ENCODE measurements at places on chromosomes 1 and 21. TPM values are rescaled to one million over a fixed set of nuclear protein-coding genes. Genes with fewer than 3 reads are reported as not detected.

Gene TRIM46
- 3.4 TPM for total RNA-seq

Gene LCE1A
- total RNA-seq: not detected

Gene CDA
- total RNA-seq: 5.9 TPM

DNA sequence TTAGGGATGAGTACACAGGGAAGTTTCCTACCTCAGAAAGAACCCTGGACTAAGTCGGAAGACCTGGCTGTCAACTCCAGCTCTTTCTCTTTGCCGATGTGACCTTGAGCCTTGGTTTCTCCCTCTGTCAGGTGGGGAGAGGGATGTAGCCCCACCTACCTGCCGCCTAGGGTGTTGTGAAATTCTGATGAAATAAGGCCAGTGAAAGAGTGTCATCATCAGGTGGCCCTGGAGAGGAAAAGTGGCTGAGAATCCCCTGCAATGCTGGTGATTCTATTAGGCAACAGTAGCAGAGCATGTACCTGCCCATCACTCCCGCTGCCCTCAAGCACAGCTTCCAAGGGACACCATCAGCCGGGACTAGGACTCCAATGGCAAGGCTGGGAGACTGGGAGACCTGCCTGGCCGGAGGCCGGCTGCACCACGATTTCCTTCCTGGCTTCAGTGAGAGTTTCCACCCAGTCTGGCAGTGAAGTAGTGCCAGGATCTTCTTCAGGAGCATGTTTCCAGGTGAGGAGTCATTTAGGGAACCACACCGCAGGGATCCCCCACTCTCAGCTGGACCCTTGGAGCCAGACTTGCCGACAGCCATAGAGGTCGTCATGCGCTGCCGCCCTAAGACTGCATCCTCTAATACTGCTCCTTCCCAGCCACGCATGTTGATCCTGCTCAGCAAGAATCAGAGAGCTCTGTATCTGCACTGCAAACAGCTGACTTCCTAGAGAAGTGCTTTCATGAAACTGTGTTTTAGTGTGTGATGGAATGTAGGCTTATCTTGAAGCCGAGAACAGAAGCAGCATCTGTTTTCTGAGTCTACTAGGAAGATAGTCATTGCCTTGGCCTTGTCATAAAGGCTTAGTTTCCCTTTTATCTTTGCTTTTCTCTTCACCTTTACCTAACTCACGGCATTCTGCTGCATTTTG is 88.0 kb upstream of the F3 start:
- DNase-seq: no peak

GRCh38 chr21:19122356-19122755 is 718.8 kb upstream of the TMPRSS15 start:
- DNase-seq: no peak
